ENCODE measurements at places on chromosomes 3 and 15. TPM values are rescaled to one million over a fixed set of nuclear protein-coding genes. Genes with fewer than 3 reads are reported as not detected.

The RBP2 gene
- not detected for total RNA-seq

The CCPG1 gene
- total RNA-seq: 41.8 TPM

- no peak for DNase-seq
Observed at GRCh38 chr3:129286081-129286480, 7.4 kb downstream of the HMCES start.

The RPN1 gene
- total RNA-seq: 339 TPM

DNA sequence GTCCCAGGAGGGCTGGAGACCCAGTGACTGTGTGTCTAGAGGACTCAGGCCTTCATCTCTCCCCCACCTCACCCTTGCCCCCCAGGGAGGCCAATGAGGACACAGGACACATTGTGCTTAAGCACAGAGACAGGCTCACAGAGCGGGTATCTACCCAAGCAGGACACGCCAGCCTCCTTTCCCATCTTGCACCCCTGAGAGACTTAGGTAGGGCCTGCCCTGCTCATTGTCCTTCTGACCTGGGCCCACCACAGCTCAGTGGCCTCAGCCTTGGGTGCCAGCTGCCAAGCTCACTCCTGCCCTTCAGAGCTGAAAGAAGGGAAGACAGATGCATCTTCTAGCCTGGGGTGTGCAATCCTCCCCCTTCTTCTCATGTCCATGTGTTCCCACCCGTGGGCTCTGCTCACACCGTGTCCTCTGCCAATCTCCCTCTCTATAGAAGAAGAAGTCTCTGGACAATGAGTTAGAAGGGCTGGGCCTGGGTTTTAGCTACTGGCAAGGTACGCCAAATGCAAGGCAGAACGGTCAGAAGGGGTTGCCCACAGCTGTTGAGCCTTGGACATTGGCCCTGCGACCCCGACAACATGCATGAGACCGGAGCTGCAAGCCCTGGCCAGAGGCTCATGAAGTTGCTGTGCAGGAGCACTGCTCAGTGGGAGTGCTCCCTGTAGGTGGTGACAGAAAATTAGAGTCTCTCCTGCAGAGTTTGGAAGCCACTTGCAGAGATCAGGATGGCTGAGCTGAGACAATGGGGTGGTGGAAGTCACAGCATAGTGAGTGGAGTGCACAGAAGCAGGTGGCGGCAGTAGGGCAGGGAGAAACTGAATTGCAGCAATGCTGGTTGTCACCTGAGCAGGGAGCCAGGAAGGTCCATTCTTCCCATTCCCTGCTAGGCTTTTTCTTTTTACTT lies 32.8 kb downstream of the ACSBG1 start:
- DNase-seq: no peak

DNA sequence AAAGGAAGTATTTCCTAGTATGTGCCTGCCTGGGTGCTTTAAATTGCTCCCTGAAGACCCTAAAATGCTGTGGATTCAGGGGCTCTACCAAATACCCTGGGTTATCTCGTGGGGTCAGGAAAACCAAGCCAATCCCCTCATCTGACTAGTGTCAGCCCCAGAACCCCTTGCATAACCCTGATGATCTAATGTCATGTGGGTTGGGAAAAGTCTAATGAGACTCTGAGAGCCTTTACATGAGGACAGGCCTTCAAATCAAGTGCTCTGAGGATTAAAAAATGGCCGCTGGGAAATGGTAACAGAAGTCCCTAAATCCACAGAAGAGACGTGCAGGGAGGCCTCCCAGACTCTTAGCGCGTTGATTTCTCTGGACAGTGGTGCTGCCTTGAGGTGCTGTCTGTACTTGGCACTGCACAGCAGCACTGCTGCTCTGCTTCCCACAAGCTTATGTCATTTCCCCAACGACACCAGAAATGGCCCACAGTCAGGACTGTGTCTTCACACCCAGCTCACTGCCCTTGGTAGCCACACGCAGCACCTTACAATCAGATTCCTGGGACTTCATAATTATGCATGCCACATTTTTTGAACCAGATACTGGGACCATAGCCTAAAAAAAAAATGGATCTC lies 16.6 kb downstream of the EIF4E3 start:
- peak; percentile 40 for DNase-seq

DNA sequence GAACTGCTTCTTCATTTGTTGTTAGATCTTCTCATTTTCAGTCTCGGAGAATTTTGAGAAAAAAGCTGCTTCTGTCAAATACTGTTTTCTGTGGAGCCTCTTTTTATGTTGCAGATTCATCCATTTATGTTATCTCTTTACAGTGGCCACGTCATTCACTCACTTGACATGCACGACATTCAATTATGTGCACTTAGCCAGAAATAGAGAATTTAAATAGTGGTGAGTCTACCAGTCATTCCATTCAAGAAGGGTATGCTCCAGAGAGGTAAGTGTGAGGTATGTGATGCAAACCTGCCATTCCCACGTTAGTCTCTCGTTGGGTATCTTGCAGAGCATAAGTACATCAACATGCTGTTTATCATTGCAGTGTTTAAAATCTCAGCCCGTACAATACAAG lies 9.8 kb downstream of the ARPP19 start:
- no peak for DNase-seq

DNA sequence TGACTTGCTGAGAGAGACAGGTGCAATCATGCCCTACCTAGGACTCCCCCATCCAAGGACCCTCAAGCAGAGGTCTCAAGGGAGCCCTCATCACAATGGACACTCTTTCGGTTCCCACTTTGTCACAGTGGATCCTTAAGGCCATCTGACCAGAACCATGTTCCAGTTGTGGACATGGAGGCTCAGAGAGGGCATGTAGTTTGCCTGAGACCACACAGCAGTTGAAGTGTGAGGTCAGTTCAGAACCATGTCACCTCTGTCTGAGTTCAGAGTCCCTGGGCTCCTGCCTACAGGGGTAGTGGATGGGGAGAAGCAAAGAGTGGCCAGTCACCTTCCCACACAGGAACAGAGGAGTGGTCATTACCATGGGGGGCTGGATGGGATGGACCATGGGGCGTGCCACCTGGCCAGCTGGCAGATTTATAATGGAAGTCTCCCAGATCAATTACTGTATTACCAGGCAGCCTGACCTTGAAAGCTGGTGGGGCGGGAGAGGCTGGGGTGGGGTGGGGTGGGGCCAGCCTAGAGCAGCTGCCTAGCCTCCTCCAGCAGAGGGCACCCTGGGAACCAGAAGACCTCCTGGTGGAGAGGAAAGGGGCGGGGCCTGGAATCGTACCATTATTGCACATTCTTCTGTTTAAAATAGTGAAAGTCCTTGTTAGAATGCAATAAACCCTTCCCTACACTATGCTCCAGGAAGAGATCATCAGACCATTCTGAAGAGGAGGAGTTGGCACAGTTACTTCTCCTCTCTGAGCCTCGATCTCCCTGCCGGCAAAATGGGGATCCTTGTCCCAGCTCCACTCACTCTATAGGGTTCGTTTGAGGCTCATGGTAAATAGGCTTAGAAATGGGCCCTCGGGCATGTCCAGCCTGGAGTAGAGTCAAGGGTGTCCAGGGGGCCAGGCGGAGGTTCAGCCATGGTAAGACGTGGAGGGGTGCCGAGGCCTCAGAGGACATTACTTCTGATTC lies 26.9 kb upstream of the LINGO1 start:
- DNase-seq: peak; percentile 26

- DNase-seq: no peak
Observed at GRCh38 chr15:25691544-25692430, 171.3 kb downstream of the ATP10A start.

DNA sequence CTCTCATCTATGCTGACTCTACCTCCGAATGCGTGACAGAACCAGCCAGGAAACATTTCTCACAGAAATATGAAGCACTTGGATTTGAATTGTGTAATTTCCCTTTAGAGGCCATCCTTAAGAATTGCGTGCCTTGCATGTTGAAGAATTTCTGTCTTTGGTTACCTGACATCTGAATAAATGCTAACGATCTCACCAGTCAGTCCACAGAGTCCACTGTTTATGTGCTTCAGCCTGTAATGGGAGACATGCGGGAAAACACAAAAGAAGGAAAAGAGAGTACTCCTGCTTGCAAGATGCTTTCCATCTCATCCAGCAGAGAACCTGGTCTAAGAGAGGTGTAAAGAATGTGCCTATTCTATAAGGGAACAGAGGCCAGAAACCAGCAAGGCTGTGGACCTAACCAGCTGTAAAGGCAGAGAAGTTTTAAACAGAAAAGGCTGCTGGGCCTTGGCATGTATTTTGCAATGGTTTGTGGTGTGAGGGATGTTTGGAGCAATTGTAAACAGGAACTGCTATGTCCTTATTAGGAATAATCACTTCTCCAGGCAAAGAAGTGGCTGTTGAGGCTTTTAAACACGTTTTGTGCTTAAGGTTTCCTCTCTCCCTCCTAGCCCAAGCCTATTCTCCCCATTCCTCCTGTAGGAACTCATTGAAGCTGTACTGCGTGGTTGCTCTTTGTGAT lies 36.4 kb upstream of the BOC start:
- peak; percentile 53 for DNase-seq

The IRAK2 gene
- total RNA-seq: 13.7 TPM

- DNase-seq: no peak
Observed at GRCh38 chr3:55207744-55208143, 279.4 kb downstream of the WNT5A start.

GRCh38 chr3:192675958-192676649 lies 51.2 kb downstream of the FGF12 start:
- DNase-seq: no peak

DNA sequence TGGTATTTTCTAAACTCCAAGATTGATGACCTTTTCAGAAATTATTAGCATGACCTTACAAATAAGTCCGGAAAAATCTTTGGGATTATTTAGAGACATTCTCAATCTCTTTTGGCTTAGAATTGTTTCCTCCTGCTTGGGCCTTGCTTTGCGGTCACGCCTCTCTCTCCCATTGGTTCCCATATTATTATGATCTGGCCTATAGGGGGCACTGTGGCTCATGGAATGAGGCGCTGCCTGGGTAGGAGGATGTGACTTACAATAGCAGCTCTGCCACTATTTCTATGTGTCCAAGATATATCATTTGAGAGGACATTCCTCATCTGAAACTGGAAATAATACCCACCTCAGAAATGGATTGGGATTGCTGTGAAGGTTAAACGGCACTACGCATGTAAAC lies 464.9 kb downstream of the MFSD1 start:
- DNase-seq: peak; percentile 15

The DPH6 gene
- total RNA-seq: 13.6 TPM

GRCh38 chr15:66252685-66253417 lies 699 bp downstream of the MEGF11 start:
- peak; percentile 6 for DNase-seq

DNA sequence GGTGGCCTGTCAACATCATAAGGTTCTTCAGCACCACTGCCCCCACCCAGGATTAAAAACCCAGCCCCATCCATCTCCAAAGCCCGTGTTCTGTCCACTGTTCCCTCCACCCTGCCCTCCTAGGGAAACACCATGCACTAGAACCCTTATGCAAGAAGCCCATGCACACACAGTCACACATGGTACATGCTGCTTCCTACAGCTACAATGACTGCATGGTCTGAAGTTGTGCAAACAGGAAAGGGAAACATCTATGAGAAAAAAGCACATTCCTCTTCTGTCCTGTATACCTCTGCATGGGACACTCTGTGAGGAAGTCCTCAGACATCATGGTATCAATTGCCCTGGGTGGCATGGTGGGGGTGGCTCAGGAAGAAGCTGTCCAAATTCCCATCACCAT lies 108.6 kb upstream of the MRPS22 start:
- no peak for DNase-seq

DNA sequence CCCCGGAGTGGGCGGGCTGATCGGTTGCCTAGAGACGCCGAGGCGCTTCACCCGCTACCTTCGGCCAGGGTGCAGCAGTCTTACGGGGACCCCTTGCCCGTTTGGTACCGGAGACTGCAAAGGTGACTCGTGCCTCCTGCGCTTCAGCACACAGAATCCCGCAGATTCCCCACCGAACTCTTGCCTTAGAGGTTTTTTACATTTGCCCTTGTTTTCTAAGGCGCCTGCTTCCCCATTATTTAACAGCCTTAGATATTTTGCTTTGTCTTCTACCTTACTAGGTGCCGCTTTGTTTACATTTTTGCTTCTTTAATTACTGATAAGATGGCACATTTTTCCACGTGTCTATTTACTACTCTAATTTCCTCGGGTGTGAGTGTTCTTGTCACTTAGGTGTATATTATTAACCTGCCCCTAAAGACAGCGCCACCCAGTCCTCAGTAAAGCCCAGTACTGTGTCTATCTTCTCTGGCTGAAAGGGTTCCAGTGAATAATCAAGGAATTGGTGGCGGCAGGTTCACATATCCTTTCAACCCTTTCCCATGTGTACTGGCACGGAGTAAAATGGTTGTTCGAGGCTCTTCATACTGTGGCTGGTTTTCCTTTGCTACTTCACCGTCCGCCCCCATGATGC lies 573 bp upstream of the CEP152 start:
- peak; percentile 19 for DNase-seq

DNA sequence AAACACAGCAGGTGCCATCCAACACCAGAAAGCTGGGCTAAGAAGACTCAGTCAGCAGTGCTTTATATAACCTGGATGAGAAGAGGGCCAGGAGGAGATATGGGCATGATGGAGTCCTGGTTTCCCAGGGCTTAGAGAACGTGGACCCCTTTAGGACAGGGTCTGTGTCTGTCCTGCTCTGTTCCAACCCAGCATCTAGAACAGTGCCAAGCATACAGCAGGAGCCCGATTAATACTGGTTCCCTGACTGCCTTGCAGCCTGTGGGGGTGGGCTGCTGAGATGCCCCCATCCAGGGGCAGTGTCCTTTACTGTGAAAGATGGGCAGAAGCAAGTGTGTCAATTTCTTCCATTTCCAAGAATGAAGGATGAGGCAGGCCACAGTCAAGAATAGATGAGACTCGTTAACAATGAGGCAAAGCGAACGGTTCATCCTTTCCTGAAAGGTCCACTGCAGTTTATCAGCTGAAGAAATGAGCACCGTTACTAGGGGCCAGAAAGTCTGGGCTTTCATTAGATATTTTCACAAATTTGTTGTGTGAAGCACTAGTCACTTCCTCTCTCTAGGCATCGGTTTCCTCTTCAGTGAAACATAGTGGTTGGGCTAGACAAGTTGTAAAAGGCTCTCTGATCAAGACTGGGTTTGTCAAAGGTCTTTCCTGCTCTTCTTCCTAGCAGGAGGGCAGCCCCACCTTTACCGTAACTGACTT lies 72.0 kb upstream of the HERC1 start:
- DNase-seq: no peak

The SI gene
- total RNA-seq: not detected

The TFDP2 gene
- 58.9 TPM for total RNA-seq

The FETUB gene
- not detected for total RNA-seq

The SCAPER gene
- total RNA-seq: 11.7 TPM

GRCh38 chr3:123157598-123158287 lies 44.0 kb upstream of the SEC22A start:
- no peak for DNase-seq

The MAP2K1 gene
- 63.9 TPM for total RNA-seq

The ARID3B gene
- 1.7 TPM for total RNA-seq

The CHRNA5 gene
- 4.1 TPM for total RNA-seq

All from renal cortical epithelial cell (primary cell).